ENCODE measurements at places on chromosomes 11 and 22.

GRCh38 chr11:99406345-99406744, 385.6 kb downstream of the CNTN5 start:
- DNase-seq = no peak

GRCh38 chr11:9577556-9577955, 4.1 kb downstream of the WEE1 start:
- no peak for DNase-seq

DNA sequence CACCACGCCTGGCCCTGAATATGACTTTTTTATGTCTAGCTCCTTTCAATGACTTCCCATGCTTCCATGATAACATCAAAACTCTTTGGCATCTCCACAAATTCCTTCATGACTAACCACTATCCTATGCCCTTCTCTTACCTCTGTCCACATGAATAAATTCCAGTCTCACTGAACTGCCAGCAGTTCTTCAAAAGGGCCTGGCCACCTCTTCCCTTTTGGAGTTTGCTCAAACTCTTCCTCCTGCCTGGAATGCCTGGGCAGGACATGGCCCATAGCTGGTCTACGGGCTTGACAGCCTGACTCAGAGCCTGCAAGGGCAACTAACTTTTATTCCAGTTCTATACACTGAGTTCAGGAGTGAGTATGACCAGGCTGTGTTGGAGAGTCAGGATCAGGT, 41.8 kb upstream of the ZBTB16 start:
- no peak for DNase-seq

DNA sequence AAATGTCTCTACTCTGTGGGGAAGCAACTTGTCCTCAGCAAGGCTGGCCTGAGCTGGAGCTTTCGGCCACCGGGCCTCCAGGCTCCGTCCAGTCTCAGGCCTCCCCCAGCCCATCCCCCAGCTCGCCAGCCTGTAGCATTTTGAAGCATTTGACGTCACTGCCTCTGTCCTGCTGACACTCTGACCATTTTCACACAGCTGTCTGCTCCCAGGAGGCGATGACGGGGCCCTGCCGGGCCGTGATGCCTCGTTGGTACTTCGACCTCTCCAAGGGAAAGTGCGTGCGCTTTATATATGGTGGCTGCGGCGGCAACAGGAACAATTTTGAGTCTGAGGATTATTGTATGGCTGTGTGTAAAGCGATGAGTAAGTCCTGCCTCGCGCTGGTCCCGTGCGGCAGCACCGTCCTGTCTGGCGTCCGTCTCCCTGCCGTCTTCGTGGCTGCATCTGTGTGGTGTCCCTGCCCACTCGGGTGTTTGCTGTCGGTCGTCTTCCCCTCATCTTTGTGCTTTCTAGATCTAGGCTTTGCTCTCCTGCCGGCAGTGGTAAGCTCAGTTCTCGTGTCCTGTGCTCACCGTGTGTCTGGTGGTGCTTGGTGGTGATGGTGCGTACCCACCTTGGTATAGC, 36.1 kb upstream of the ST14 start:
- DNase-seq = no peak

DNA sequence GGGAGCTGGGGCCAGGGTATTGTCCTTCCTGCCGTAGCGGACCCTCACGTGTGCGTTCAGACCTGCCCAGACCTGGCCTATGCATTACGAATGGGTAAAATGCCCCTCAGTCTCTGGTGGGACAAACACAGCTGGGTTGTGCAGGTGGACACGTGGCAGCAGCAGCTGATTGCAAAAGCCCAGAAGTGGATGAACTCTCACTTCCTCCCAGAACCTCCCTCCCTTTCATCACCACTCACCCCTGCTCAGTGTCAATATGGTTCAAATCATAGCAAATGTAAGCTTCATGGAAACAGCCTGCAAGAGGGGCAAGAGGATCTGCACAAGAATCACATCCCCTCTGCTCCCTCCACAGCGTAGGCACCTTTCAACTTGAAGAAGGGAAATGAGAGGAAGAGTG, 352.1 kb downstream of the OPCML start:
- DNase-seq = no peak

DNA sequence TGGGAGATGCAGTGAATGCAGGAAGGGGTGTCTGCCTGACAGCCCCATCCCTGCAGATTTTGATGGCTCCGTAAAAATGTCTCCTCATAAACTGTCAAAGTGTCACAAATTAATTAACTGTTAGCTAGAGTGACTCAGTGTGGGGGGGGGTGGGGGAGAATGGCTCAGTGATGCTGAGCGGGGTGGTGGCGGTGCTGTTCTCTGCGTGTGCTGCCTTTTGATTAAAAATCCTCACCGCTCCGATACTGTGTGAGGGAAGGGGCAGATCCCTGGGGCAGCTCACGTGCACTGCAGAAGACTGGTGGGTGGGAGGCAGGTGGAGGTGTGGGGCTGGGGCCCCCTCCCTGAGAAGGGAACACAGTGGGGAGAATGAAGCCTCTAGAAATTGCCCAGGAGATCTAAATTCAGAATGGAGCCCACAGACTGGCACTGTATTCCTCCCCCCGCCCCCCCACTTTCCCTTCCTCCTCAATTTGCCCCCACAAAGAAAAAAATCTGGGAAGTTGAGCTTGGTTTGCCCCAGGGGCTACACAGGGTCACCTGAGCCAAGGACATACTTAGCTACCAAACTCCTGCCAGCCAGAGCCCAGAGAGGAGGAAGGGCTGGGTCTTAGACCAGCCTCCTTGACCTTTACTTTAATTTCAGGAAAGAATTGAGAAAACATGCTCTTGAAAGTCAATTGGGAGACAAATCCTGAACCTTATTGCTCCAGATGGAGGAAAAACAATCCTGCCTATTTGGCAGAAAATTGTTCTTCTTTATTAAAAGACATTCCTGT, 39.8 kb downstream of the DRD2 start:
- no peak for DNase-seq

- no peak for DNase-seq
These were observed 24.0 kb downstream of the PANX1 start for GRCh38 chr11:94152678-94153065.

DNA sequence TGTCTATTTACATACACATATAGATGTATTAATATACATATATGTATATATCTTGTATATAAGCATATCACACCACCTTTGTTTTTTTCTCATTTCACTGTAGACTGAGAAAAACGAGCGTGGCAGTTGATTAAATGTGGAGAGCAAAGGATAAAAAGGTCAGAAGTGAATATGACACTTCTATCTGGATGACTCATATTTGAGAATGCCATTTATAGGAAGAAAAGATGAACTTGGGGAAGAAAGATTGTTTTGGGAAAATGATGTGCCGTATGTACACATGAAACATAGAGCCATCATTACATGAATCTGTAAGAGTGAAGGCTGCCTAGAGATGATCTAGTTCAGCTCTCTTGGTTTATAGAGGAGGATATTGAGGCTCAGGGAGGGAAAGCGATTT, 28.7 kb downstream of the AMOTL1 start:
- DNase-seq = no peak

- DNase-seq = no peak
These were observed 139.2 kb downstream of the CCDC81 start for GRCh38 chr11:86513746-86514373.

- DNase-seq = no peak
These were observed at the start of gene OR2AG2 for GRCh38 chr11:6771926-6772893. TSS of gene OR2AG2 (minus strand) at chr11:6771976. CDS start at chr11:6768957, 3,019 bp downstream.

GRCh38 chr22:25013607-25014006, 61.1 kb downstream of the KIAA1671 start:
- DNase-seq = peak; percentile 97

DNA sequence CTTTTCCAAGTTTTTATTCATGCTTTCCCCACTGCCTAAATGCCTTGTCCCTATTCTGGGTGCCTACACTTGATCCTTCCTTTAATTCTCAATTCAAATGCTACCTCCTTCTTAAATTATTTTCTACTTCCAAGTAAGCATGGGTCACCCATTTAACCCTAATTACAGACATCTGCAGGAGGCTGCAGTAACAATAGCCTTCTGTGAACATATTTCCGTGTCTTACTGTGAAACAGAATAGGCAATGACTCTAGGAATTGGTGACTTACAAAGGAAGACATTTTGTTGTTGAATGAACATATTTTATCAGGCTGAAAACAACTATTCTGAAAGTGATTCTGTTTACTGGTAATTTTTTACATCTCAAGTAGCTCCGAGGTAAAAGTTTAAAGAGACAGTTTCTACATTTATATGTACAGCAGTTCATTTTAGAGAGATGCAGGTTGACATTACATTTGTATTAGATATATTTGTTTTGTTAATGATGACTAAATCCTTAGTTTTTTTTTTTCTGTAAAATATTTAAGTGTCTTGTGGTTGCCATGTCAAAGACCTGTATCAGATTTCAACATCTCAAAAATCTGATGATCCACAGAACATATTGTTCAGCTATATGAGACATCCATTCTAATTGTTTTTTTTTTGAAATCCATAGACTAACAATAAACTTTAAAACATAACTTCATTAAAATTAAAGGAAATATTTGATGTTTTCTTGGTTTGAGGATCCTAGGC, 316.8 kb downstream of the CASP12 start:
- no peak for DNase-seq

- DNase-seq = no peak
These were observed 29.2 kb downstream of the RASSF10 start for GRCh38 chr11:13038366-13038765.

DNA sequence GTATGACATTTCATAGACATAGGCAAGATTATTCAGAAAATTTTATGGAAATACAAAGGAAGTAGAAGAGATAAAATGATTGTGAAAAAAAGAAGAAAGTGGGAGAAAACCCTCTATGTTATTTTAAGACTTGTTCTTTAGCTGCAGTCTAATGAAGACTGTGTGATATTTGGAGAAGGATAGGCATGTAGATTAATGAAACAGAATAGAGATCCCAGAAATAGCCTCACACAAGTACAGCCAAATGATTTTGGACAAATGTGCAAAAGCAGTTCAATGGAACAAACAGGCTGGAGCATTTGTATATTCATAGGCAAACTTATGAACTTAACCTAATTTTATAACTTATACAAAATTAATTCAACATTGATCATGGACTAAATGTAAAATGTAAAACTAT, 14.3 kb downstream of the ANO5 start:
- DNase-seq = no peak

DNA sequence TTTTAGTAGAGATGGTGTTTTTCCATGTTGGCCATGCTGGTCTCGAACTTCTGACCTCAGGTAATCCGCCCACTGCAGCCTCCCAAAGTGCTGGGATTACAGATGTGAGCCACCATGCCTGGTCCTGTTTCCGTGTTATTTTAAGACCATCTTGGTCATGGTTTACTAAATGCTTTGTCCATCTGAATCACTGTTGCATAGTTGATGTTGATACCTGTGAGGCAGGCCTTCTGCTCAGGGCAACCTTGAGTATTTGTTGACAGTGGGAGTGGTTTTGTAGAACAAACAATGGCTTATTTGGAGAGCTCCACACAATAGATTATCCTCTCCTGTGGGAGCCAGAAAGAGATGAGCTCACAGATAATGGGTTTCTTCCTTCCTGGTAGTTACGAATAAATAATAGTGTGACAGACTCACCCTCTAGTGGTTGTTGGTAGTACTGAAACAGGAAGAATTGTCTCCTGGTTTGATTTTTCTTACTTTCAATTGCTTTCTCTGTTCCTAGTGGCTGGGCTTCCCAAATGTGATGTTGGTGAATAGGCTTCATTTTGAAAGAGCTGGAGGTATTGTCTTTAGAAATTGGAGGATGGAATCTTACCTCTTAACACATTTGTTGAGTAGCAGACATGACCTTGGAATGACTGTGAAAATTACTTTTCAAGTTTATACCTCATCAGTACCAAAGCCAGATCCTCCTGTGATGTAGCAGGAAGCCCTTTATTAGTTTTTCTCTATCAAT, 39.0 kb downstream of the CTNND1 start:
- DNase-seq = peak; percentile 87

DNA sequence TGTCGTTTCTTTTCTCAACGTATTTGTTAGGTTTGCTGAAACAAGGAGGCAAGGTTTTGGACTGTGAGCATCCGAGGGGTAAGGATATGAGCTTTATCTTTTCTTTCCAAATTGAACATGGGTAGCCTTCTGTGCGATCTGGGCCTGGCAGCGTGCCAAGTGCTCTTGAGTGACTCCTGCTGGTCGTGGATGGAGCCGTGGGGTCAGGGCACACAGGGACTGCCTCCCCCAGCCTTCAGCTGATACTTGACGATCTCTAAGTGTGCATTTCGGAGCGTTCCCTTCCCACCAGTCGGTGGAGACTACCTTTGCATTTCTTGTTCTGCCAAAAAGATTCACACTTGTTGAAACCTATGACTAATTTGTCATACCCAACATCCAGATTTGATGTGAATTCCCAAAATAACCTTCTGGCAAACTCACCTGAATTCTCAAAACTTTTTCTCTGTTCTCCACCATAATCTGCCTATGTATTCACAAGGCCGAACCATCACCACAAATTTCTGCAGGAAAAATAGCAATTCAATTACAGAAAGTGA, 40.1 kb upstream of the CLMP start:
- peak; percentile 48 for DNase-seq

DNA sequence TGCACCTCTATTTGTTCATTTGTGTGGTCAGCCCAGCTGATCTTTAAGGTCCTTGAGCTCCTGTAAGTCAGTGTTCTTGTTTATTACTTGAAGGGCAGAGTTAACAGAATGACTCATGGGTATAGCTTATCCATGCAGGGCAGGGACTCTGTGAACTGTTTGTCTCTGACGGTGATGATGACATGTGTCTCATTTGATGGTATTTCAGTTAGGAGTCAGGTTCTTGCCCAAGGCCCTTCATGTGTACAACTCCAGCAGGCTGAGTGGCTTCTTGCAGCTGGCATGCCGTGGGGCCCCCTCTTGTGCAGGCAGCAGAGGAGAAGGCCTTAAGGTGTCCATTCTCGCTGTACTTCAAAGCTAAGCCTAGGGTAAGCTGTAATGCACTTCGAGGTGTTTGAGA, 165.1 kb downstream of the DBX1 start:
- peak; percentile 52 for DNase-seq

DNA sequence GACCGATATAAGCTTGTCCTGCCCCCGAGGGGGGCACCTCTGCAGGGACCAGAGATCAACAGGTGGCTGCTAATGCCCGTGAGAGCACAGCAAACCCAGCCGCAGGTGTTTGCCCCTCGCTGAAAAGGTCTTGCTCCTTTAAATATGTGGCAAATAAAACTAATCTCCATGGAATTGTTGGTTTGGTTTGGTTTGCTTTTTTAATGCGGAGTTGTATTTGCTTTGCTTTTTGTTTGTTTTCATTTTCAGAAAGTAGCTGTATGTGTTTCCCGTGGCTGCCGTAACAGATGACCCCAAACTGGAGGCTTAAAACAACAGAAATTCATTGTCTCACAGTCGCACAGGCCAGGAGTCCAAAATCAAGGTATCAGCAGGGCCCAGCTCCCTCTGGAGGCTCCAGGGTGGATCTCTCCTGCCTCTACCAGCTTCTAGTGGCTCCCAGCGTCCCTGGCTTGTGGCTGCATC, 93.0 kb downstream of the CELSR1 start:
- DNase-seq = peak; percentile 17

DNA sequence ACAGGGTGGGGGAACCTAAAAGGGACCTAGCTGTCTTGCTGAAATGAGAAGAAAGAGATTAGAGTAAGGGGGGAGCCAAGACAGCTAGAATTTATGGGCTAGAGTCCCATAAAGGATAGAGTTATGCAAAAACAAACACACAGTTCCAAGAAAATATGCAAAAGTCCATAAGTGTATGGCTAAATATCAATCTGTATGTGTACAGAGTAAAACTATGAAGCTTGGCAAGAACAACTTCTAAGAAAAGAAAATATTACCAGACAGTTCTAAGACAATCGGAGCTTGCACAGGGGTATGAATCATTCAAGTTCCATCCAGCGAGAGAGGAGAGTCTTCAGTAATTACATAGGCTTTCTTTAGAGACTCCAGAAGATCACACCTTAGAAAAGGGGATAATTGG, 41.8 kb downstream of the GDPD4 start:
- no peak for DNase-seq
